Urinary bladder (tissue), 4 donors: ENCODE measurements at places on chromosomes 2 and 18. TPM values are rescaled to one million over a fixed set of nuclear protein-coding genes. Genes with fewer than 3 reads are reported as not detected.

GRHL1 gene
- 15.9 TPM for total RNA-seq

PLEK gene
- total RNA-seq: 12.4 TPM

ZNF521 gene
- total RNA-seq: 58.3 TPM

LIMS1 gene
- total RNA-seq: 94.1 TPM

EFHD1 gene
- total RNA-seq: 1.4 TPM

INHBB gene
- total RNA-seq: 0.74 TPM

GCG gene
- not detected for total RNA-seq

DNA sequence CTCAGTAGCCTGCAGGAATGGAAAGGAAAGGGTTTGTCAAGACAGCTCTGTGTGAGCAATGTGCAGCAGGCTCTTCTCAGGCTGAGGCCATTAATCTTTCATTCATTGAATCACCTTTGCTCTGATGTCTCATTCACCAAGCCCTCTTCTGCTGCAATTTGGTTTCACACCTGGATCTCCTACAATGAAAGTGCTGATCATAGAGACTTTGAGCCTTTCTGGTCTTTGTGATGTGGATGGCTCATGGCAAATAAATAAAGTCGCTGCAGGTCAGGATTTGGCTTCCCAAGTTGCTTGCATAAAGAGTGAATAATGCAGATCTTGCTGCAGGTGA, 95.8 kb upstream of the SPRED2 start:
- no peak for DNase-seq

DNA sequence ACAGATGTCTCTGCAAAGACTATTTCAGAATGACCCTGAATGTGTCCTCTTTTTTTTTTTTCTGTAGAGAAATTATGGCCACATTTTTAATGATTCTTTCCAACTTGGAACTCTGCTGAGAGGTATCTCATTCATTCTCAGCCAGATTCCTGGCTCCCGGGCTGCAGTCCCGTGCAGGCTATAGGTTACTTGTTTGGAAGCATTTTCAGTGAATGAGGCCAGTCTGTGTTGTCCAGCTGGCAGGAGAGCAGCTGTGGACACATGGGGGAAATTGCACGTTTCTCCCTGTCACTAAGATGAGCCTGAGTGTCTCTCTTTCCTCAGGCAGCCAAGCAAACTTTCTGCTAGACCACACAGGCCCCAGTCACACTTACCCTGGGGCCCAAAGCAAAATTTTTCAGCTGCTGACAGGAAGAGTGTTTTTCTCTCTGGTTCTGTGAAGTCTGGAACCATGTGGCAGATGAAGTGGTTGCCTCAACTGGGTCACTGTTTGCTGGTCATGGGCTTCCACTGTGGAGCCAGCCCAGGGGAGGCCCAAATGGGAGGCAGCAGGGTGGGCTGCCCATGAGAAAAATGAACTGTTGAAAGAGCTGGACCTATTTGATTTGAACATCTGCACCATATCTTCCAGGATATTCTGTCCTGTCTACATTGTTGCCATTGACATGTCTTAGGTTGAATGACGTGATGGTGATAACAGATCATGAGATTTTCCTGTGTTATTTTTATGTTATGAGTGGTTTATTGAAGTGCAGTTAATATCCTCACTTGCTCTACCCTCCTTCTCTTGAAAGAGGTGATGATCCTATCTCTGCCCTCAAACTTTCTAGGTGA, 431.2 kb downstream of the LPIN1 start:
- peak; percentile 73 for DNase-seq

GRCh38 chr2:40230707-40231432, 221.0 kb downstream of the SLC8A1 start:
- no peak for DNase-seq

DNA sequence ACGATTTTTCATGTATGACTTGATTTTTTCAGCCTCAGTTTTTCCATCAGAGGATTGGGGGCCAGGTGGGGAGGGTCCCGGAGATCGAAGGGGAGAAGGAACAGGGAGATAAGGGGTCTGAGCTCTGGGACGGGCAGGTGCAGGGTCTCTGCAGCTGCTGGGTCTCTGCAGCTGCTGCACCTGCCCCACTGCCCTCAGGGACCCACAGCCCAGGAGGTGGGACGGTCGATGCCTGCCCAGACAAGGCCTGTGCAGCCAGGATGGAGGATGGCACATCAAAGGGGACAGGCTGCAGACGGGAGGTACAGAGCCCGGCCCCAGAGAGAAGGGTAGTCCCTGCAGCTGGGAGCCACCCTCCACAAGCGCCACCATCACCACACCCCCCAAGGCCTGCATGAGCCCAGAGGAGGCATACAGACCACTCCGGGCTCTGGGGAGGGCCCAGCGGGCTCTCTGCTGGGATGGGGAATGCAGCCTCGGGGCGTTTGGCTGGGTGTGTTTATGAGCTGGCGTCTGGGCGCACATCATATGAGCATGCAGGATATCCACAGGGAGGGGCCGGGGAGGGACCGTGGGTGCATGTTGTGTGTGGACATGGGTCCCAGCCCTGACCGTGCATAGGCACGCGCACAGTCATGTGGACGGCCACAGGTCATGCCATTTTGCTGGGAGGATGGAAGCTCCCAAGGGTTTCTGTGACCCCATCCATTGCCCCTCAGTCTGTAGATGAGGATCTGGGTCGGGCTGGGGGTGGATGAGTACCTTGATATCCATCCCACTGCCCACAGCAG, 34.9 kb upstream of the GPC1 start:
- DNase-seq: no peak

DNA sequence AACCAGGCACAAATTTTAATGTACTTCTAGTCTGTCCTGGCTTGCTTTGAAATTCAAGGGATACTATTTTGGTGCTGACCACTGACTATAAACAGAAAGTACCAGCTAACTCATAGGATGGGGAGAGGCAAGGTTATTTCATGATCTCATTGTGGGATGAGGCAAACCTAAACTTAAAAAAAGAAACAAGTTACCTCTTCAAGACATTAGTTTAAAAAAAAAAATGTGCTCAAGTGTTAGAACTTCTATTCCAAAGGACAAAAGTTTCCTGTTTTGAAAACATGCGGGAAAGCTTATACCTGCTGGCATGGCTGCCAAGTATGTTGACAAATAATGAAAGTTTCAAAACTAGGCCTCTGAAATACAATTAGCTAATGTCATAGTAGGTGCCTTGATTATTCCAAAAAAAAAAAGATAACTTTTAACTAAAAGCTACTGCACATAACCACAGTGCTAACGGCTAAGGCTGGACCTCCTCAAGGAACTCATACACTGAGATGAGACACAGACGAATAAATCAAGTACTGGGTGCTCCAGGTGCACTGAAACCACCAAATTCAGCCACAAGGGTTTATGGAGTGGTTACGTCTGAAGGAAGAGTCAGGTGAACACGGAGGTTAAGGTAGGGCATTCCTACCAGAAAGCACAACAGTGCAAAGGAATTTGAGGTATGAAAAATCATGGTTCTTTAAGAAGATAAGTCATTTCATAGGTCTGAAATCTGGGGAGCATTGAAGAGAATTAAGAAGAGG, 38.1 kb downstream of the TMEM131 start:
- DNase-seq: no peak

DNA sequence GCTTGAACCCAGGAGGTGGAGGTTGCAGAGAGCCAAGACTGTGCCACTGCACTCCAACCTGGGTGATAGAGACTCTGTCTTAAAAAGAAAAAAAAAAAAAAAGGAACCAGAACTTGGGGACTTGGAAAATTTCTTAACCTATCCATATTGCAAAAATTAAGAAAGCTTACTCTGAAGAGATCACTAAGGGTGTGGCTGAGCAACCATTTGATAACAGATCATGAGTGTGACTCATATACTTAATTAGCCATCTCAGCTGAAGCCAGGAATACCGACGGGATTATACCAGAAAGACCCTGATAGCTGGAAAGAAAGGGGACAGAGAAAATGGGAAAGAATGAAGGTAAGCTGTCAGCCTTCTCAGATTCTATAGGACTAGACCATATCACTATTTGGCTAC, 7.1 kb upstream of the ADD2 start:
- no peak for DNase-seq

GRCh38 chr2:169066897-169067296, 2.5 kb upstream of the DHRS9 start:
- DNase-seq: no peak

- no peak for DNase-seq
Observed at GRCh38 chr18:51160646-51161045, 36.8 kb downstream of the MEX3C start.

DNA sequence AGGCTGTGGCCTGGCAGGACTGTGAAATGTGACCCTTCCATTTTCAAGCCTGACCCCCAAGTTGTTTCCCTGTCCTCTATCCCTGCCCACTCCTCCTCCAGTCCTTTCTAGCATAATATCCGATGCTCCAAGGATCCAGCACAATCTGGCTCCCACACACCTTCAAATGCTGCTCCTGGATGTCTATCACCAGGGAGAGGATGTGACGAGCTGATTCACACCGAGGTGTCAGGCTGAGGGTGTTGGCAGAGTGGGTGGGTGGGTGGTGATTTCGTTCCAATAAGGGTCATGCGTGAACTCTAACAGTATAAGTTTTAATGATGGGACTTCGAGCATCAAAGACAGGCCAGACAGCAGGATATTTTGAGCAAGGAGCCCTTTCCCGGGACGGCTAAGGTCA, 107.8 kb downstream of the CELF4 start:
- DNase-seq: no peak

DNA sequence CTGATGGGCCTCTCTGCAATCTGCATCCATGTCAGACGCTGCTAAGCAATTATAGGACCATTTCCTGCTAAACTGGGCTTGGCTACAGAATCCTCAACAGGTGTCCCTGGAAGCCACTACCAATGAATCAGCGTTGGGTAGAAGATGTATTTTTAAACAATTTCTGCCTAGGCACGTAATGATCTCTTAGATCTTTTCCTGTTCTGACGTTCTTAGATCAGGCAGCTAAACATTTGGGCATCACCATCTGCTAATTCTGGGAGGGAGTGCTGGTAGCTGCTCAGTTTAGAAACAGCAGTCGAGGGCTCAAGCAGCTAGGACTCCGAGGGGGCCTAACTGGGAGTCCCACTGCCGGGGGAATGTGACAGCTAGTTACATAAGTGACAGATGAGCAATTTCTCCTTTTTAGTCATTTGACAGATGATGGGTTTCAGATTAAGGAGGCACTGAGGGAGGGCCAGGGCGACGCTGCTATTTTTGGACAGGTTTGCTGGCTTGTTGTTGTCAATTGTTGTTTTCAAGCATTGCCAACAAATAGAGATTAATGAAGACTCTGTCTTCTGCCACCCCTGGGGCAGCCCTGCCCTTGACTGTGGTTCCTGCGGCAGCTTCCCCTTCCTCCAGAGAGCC, 92.7 kb downstream of the MRO start:
- DNase-seq: no peak

- no peak for DNase-seq
Observed at GRCh38 chr2:98372121-98372520, 25.9 kb downstream of the CNGA3 start.

GRCh38 chr2:49515996-49516782, 361.9 kb upstream of the FSHR start:
- no peak for DNase-seq

GRCh38 chr2:82282111-82282882, 1977.7 kb upstream of the LRRTM1 start:
- no peak for DNase-seq

- DNase-seq: no peak
Observed at GRCh38 chr2:174280596-174280995, 32.3 kb upstream of the OLA1 start.

DNA sequence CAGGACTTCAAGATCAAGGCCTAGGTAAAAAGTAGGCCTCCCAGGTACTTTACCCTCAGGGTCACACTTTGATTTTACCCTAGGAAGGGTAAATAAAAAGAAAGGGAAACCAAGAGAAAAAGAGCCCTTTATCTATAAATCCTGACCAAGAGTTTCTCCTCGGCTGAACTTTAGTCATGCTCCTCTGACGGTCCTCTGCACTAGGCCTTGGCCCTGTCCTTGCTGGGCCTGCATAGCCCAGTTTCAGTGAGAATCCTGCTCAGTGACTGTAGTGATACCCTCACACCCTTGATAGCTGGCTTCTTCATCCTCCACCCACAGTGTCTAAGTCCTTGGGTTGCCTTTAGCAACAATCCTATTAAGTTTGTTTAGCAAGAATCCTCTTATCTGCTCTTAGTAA, 20.5 kb upstream of the ITSN2 start:
- DNase-seq: no peak
